ENCODE measurements at places on chromosomes 16 and 17. TPM values are rescaled to one million over a fixed set of nuclear protein-coding genes. Genes with fewer than 3 reads are reported as not detected.

DNA sequence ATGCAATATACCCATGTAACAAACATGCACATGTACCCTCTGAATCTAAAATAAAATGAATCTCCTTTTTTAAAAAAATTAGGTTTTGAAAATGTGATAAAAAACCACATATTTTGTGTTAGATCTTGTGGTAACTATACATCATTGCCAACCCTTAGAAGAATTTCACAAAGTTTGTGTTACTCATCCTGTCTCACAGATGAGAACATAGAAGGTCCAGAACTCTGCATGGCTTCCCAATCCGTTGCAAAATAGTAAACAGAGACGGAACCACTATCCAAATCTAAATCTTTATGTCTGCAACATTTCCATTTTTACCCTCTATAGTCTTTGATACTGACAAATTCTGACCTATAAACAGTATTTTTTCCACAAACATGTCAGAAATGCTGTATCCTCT is 759.9 kb downstream of the KCNJ2 start:
- H3K27ac ChIP-seq: no peak overlapping the region
- DNase-seq: no peak
- no peaks in the 10 kb centered on the region for H3K4me1 ChIP-seq
- H3K27me3 ChIP-seq: no peaks in the 10 kb centered on the region
- no peaks in the 10 kb centered on the region for H3K36me3 ChIP-seq

The TTLL6 gene
- not detected for total RNA-seq

The NPIPB6 gene
- total RNA-seq: 8.3 TPM

DNA sequence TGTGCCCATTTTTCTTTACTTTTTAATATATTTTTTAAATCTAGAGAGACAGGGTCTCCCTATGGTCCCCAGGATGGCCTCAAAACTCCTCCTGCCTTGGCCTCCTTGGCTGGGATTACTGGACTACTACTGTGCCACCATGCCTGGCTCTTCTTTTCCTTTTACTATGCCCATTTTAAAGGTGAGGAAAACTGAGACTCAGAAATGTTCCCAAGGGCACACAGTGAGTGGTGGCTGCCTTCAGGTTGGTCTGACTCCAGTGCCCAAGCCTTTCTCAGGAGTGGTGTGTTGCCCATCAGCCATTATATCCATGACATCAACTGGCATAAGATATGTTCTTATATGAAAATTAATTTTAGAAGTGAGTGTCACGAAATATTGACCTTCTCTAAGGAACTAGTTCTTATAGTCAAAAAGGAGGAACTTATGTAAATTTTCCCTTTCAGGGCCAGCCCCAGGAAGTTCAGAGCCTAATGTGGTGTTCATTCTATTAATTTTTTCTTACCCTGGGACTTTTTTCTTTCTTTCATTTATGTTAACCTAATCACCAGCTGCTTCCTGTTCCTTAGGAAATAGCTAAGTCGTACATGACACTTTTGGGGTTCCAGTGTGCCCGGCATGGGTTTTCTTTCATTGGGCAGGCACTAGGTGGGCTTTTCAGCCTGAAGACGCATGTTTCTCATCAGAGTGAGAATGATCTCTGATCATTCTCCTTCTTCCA is 17.9 kb upstream of the SPN start:
- peaks cover 7% of the 10 kb centered on the region for H3K4me1 ChIP-seq
- peak; percentile 40 for DNase-seq
- H3K27ac ChIP-seq: no peak overlapping the region
- no peaks in the 10 kb centered on the region for H3K27me3 ChIP-seq
- no peaks in the 10 kb centered on the region for H3K36me3 ChIP-seq
- H3K4me3 ChIP-seq: no peak overlapping the region

GRCh38 chr17:56577843-56578204 is 15.7 kb upstream of the NOG start:
- H3K4me1 ChIP-seq: no peaks in the 10 kb centered on the region
- H3K27me3 ChIP-seq: no peaks in the 10 kb centered on the region
- DNase-seq: no peak

DNA sequence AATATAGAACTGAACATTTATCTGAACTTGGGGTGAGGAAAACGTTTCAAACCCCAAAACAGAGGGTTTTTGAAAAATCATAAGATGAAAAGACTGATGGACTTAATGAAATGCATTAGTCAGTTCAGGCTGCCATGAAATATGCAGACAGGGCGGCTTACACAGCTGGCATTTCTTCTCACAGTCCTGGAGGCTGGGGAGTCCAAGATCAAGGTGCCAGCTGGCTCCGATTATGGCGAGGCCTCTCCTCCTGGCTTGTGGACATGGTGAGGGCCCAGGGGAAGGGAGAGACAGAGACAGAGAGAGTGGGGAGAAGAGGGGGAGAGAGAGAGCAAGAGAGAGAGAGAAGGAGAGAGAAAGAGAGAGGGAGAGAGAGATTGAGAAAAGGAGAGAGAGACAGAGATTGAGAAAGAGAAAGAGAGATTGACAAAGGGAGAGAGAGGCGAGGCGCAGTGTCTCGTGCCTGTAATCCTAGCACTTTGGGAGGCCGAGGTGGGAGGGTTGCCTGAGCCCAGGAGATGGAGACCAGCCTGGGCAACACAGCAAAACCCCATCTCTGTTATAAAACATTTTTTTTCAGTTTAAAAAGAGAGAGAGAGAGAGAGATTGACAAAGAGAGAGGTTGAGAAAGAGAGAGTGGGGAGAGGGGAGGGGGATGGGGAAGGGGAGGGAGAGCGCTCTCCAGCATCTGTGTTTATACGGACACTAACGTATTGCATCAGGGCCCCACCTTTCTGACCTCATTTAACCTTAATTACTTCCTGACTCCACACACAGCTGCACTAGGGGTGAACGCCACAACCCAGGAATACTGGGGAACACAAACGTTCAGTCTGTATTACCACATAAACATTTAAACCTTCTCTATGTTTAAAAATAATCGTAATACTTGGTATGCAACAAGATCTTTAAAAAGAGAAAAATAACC is 24.6 kb upstream of the RPH3AL start:
- H3K4me1 ChIP-seq: no peaks in the 10 kb centered on the region
- H3K4me3 ChIP-seq: no peak overlapping the region
- no peaks in the 10 kb centered on the region for H3K36me3 ChIP-seq
- H3K27ac ChIP-seq: no peak overlapping the region
- no peak for DNase-seq
- no peaks in the 10 kb centered on the region for H3K27me3 ChIP-seq

DNA sequence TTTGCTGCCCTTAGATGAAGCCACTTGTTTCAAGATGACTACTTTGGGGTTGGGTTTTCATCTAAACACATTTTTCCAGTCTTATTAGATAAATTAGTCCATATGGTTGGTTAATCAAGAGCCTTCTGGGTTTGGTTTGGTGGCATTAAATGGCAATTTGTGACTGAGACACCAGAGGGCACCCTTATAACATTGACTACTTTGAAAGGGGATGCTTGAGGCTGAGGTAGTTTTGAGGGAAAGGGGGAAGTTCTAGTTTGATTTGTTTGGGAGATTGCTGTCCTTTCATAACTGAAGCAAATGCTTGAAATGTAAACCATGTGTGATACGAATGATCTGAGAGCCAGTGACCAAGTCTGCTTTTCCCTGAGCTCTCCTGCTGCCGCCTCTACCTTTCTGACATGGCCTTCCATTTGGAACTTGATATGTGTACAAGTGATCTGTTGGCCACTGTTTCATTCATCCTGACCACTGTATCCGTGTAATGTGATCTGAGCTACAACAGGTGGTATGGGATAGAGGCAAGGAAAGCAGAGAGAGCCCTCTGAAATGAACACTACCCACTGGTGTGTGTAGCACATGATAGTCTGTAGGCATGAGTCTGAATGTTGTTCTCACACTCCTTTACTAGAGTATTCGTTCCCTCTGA is 5.8 kb upstream of the RARA start:
- DNase-seq: peak; percentile 81
- no peaks in the 10 kb centered on the region for H3K27me3 ChIP-seq
- H3K4me1 ChIP-seq: peaks cover 10% of the 10 kb centered on the region
- no peak overlapping the region for H3K4me3 ChIP-seq

DNA sequence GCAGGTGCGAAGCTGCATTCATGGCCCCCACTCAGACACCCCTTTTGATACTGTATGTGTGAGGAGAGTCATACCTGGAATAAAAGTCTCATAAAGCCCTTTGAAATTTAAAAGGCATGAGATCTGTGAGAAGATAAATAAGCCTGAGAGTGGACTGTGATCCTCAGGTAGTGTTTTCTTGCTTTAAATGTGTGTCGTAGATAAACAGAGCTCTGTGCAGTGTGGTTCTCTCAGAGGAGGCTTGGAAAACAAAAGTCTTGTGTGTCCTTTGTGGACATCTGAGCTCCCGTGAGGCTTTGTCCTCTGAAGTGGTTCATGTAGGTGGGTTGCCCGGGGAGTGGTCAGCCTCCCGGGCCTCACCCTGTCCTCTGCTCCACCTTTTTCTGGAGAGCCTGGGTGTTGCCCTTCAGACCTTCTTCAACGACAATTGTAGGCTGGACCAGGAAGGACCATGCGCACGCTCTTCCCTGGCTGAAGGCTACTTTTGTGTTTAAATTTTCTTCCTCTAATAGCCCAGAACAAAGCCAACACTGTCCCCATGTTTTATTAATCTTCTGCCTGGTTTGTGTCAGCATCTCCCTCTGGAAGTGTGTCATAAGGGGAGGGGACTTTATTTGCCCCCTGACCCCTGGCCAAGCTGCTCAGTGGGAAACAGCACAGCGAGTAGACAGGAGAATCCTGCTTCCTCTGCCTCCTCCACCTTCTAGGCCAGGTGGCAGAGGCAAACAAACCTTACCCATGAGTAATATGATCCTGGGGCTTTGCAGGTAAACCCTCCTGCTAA is 151.2 kb downstream of the MSI2 start:
- no peak for DNase-seq
- H3K27me3 ChIP-seq: no peaks in the 10 kb centered on the region
- H3K4me3 ChIP-seq: no peak overlapping the region

The CIITA gene
- 96.5 TPM for total RNA-seq

DNA sequence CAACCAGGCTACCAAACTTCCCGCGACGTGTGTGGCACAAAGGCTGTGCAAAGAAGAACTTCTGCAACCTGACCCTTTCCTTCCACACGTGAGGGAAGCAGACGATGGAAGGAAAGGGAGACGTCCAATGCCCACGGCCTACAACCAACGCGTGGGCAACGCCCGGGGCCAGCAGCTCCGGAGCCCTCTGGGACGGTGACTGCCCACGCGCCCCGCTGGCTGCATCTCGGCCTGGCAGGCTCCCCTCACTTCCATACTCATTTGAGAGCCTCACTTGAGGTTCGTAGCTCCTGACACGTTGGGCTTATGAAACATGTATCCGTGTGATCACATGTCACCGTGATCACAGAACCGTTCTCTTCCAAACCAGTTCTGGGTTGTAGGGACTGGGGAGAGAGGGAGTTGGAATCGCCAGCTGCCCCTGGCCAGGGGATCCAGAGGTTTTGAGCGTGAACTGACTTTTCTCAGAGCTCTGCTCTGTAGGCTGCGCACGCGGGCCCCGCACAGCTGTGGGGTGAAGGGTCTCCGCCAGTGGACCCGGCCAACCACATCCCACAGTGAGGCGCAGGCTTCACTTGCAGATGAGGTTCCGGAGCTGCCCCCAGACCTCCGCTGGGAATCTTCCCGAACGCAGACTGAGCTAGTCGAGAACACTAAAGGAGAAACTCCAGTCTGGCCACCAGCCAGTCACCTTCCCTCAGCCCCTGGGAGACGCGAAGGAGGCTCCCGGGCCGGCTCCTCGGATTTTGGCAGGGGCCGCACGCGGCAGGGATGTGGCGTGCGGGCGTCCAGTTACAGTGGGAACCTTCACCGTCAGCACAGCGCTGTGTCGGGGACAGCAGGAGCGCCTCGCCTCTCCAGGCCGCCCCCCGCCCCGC is 1.0 kb downstream of the LMF1 start:
- peaks cover 9% of the 10 kb centered on the region for H3K4me1 ChIP-seq
- no peak overlapping the region for H3K27ac ChIP-seq
- H3K4me3 ChIP-seq: peak overlapping the region; percentile 83
- no peaks in the 10 kb centered on the region for H3K36me3 ChIP-seq
- no peaks in the 10 kb centered on the region for H3K27me3 ChIP-seq

DNA sequence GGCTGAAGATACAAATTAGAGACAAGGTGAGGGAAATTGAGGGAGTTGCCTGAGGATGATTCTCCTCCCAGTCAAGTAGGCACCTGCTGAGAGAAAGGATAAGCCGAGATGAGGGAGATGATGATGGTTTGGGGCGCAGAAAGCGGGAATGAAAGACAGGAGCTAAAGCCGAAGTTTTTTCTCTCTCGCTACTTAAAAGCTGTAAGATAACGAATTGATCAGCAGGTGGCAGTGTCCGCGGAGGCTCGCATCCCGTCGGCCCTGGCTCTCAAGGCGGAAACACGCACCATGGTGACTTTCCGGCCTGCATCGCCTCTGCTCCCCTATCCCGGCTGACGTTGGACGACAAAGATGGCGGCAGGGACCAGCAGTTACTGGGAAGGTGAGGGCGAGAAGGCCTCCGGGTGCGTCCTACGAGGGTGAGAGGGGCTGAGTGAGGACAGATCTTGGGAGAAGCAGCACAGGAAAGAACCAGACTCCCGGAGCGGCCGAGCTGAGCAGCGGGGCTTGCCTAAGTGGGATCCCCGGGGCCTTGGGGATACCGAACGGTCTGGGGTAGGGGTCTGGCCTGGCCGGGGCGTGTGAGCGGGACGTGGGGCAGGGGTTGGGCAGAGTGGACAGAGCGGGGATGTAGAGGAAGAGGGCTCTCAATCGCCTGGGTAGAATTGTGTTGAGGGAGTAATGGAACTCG is at the start of gene GOSR1:
GOSR1 (plus strand) TSS at position 326 of the 691 bp plus-strand sequence; CDS start at position 352, 26 bp downstream.
- peak within 1 kb of the TSS; percentile 50 for H3K27ac ChIP-seq
- no peaks in the 10 kb centered on the region for H3K27me3 ChIP-seq
- peaks cover 23% of the 10 kb centered on the region for H3K4me1 ChIP-seq
- peak within 1 kb of the TSS; percentile 91 for H3K4me3 ChIP-seq

DNA sequence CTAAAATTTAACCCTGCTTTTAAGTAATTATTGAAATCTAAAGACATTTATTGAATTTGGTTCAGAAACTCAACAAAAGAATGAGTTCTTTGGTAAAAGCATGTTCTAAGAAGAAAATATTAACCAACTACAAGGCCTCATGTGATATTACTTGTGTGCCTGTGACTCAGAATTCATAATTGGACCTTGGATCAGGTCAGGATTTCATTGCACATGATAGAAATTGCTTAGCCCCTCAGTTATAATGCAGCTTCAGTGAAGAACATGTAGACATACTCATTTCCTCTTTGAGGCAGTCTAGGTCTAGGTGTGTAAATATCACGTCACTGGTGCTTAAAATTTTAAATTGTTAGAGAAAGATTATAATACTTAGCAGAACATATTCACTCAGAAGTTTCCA is 410.0 kb upstream of the SOX9 start:
- H3K36me3 ChIP-seq: no peaks in the 10 kb centered on the region
- no peaks in the 10 kb centered on the region for H3K27me3 ChIP-seq
- H3K4me3 ChIP-seq: no peak overlapping the region
- DNase-seq: no peak

GRCh38 chr17:1124896-1125787 is 54.6 kb downstream of the ABR start:
- no peak overlapping the region for H3K27ac ChIP-seq
- no peak for DNase-seq
- H3K27me3 ChIP-seq: no peaks in the 10 kb centered on the region
- 0 out of 2 replicates have a peak, but pooled peaks cover 2% of the 10 kb centered on the region for H3K4me1 ChIP-seq
- no peak overlapping the region for H3K4me3 ChIP-seq

DNA sequence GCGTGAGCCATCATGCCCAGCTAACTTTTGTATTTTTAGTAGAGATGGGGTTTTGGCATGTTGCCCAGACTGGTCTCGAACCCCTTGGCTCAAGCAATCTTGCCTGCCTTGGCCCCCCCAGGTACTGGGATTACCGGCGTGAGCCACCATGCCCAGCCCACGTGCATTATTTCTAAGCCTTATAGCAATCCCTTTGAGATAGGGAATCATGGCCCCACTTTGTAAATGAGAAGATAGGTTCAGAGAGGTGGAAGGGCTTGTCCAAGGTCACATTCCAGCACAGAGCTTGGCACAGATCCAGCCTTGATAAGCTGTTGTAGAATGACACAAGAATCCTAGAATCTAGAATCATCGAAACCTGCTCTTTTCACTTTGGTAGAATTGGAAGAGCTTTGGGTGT is 4.2 kb upstream of the PYCARD start:
- H3K27me3 ChIP-seq: no peaks in the 10 kb centered on the region
- no peak for DNase-seq
- no peak overlapping the region for H3K4me3 ChIP-seq
- H3K4me1 ChIP-seq: peaks cover 9% of the 10 kb centered on the region
